ENCODE measurements at places on chromosomes 11 and 22.

DNA sequence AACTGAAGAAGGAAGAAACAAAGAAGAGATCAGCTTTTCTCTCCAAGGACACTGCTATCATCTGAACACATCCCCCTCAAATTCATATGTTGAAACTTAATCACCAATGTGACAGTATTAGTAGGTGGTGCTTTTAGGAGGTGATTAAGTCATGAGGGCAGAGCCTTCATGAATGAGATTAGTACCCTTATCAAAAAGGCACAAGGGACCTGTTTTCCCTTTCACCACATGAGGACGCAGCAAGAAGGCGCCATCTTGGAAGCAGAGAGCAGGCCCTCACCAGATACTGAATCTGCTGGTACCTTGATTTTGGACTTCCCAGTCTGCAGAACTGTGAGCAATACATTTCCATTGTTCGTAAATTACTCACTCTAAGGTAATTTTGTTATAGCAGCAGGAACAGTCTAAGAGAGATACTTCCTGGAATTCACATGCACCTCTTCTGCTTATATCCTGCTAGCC is 20.9 kb upstream of the CREB3L1 start:
- no peak for DNase-seq

GRCh38 chr22:44332946-44333345 is 20.2 kb upstream of the SHISAL1 start:
- no peak for DNase-seq

DNA sequence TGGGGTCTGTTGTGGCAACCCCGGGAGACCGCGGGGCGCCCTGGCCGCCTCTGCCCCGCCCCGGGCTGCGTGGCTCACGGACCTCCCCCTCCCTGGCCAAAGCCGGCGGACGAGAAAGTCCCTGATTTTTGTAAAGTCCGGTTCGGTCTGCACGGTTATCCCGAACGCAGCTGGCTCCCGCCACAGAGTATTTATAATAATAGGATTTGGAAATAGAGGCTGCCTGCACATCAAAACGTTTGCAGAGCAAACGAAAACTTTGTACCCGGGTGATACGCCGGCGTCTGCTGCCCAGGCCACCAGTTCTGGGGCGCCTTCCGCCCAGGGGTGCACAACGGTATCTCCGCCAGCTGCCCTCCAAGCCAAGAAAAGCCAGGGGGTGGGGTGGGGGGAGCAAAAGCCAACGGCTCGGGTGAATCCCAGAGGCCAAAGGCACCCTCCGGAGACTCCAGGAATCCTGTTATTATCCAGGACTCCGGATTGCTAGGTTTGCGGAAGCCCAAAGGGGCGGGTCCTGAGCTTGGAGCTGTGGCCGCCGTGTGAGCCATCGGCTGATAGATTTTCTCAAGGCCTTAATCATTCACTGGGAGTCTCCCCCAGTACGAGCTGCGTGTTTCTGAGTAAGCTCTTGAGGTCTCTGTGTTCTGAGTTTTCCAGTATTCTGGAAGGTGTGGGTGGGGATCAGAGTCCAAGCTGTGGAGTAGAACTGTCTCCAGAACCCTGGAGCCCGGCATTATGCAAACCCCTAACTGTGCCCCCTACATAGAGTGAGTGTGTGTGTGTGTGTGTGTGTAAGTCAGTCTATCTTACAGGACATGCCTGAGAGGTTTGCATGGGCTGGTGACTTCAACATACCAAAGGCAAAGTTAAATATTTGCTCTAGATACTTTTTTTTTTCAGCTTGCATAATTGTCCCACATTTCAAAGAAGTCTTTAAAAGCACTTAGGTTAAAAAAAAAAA is 673 bp upstream of the SHANK2 start:
- no peak for DNase-seq

DNA sequence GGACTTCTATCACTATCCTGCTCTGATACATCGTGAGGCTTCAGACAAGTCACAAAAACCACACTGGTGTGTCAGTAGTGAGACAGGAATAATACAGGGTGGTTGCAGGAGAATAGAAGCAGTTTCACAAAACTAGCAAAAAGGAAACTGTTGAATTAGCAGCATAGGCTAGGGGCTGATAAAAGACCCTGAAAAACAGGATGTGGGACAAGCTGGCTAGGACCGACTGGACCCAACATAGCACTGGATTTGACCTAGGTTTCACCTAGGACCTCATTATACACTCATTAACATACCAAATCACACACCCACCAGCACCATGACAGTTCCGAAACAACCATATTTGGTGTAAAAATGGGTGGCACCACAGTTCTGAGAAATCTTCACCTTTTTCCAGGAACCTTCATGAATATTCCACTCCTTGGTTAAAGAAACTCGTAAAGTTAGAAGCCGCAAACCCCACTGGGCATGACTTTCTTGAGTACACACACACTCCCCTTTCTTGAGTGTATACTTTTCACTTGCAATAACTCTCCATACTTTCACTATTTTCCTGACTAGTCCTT is 76.2 kb downstream of the SLC1A2 start:
- DNase-seq: no peak

- no peak for DNase-seq
Observed at GRCh38 chr11:32439501-32440210, 4.3 kb upstream of the WT1 start.

- no peak for DNase-seq
Observed at GRCh38 chr11:76640501-76640900, 30.0 kb downstream of the LRRC32 start.
